ENCODE measurements at places on chromosomes 7 and 10.

DNA sequence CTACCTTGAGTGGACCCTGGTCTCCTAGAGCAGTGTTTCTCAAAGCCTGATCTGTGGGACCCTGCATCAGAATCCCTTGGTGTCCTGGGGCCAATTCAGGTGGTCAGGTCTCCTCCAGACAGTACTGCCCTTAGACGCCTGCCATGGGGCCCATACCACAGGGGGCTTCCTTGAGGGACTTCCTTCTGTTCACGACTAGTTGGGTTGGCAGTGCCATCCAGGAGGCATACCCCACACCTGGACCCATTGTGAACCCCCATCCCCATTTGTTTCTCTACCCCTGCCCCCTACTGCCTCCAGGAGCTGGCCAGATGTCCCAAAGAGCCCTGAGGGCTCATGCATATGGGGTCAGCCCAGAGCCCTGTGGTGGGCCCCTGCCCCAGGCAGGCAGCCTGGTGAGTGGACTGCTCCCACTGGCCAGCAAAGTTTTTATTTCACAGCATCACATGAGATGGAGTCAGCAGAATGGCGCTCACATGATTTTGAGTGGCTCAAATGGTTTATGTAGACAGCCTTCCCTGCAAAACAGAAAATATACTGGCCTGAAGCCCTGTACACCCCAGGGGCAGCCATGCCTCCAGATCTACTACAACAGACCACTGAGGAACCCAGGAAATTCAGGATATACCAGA is 259.9 kb upstream of the ZMIZ1 start:
- no peak for DNase-seq

DNA sequence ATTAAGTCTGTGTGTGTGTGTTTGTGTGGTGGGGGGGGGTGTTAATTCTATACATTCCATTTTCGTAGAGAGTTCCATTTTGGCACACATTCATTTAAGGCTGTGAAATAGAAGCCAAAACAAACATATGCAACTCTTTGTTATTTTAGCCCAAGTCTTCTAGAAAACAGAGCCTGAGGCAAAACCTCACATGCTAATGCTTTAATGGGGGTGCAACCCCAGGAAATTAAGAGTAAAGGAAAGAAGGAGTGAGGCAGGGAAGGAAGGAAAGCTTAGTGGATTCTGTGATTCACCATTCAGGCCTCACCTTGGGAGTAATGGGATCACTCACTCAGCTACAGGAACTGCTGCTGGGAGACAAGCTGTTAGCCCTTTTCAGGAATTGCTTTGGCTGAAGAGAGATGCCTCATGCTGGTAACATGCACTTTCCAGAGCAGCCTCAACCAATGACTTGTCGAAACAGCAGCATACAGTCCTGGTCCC is 73.0 kb upstream of the CTTNBP2 start:
- DNase-seq = peak; percentile 14

DNA sequence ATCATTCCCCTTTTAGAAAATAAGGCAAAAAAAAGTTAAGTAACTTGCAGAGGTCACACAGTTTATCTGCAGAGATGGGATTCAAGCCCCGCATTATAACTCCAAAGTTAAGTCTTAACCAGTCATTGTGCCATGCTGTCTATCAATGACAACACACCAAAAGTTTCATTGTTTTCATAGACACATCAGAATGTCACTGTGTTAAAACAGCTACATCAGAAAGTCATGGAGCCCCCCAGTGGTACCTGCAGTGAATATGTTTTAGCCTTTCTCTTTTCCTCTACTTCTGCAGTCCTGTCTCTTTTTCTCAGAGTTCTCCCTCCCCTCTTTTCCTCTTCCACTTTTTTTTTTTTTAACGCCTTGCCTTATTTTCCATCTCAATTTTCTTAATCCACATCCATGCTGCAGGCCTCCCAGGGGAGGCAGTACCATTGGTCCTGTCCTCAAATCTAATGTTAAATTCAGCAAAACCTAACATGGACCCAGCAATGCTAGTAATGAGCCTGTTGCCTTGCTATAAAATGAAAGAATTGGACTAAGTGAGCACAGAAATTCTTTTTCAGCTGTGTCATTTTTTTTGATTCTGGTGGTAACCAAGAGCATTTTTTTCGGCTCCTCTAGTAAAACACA is 3.8 kb upstream of the NRCAM start:
- DNase-seq = peak; percentile 14

DNA sequence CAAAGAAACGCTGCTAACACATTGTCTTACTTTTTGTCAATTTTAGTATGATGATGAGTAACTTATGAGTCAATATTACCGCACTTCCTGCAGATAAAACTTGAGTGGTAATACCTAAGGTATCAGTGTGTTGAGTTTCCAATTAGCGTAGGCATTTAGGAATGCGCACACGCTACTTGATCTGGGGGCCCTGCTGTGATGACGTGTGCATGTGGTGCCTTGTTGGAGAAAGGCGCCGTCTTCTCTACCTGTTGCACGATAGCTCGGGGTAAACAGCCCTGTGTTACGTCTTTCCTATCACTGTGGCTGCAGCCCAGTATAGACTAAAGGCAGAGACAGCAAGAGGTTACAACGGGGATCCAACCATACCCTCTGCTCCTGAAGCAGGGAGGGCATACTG is 476.8 kb upstream of the ADARB2 start:
- DNase-seq = no peak

DNA sequence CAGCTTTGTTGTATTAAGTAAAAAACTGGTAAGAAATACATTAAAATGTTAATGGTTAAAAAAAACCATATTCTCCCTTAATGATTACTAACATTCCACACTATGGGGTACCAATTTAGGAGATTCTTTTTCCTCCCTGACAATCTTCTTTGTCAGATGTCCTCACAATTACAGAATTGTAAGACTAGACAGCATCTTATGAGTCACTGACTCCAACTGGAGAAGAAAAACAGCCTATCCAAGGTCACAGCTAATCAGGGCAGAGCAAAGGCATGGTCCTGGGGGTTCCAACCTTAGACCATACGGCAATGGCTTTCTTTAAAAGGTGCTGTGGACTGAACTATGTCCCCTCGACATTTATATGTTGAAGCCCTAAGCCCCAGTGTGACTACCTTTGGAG is 127.6 kb downstream of the DLG5 start:
- no peak for DNase-seq

DNA sequence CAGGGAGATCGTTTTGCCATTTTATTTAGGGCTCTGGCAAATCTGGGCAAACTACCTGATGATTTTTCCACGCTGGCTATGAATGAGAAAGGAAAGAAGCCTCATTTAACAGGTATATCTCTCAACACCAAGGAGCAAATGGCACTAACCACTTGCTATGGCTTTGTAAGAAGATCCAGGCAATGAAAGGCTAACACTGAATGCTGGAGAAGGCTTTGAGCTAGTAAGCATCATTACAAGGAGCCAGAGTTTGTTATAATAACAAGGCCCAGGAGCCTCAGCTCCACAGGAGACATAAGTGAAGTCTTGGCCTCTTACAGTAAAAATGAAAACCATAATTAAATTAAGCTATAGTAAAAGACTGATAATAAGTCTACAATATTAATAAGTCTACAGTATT is 123.1 kb downstream of the CNOT4 start:
- no peak for DNase-seq
